GM12891 (cell line): ENCODE measurements at places on chromosomes 7 and 10.
A peak's percentile ranks its signal among the peaks of the same experiment; 100 is the strongest.

- no peak for DNase-seq
Observed at GRCh38 chr10:79270466-79271246, 76.6 kb upstream of the PPIF start.

DNA sequence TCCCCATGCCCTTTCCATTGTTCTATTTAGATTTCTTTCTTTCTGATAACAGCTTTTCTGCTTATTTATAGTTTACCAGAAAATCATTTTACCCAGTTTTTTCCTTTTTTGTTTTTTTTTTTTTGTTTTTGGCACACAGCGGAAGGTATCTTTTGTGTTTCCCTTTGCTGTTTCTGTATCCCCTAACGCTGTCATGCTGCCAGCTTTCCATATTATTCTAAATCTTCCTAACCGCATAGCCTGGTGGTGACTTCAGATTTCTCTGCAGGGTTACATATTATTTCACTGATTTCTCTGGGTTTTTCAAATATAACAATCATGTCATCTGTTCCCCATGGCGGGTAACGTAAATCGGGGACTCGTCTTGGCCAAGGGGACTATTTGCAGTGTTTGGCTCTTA is 4.0 kb upstream of the SLC29A4 start:
- no peak for DNase-seq

DNA sequence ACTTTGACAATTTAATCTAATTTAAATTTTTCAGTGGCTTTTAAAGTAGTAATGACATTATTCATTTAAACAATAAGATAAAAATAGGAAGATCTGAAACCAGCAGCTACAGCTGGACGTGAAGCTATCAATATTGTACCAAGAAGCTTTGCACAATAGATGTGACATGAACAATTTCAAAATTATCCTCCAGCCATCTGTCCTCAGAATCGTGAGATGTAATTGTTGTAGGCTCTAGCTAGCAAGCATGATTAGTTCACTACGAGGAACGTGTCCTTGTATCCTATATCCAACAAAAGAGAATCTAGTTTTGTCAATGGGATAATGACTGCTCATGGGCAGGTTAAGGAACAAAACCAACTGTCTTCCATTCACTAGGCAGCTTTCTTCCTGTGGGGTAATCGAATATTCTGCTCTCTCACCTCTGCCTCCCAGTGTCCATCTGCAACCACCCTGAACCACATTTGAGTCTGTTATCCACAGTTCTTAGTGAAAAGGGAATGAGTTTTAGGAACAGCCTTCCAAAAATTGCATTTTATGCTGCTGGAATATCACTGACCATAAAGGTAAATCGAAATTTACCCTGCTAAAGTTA is 247.3 kb downstream of the PARD3 start:
- DNase-seq = no peak

- no peak for DNase-seq
Observed at GRCh38 chr10:7188456-7189050, 222.3 kb downstream of the SFMBT2 start.

DNA sequence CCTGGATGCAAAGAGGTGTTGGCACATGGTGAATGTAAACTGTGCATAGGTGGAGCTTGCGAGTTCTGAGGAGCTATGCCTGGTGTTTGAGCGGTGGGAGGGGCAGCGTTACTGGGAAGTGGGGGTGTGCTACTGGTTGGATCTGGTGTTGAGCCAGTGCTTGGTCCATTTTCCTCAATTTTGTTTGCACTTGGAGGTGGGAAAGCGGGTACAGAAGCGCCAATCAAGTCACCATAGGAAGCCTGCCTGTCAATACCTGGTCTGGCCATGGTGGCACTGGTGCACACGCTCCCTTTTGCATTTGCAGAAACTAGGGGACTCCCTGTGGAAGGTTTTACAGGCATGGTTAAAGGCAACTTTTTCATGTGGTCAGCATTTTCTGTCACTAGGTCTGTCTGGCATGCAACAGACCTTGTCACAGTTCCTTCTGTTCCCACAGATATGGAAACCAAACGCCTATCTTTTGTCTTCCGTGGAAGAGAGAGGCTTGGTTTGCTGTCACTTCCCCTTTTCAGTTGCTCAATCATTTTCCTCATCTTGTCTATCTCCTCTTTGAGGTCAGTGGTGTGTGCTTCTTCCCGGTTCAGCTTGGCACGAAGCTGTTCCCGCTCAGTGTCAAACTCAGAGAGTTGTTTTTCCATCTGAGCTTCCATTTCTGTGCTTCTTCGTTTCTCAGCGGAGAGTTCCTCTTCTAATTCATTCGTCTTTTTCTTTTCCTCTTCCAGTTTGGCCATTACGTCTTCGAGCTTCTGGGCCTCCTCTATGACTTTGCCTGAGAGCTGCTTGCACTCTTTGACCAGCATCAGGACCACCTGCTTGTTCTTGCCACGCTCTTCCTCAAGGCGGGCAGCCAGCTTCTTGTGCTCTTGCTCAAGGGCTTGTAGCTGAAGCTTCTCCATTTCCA is 81.1 kb downstream of the CTTNBP2 start:
- no peak for DNase-seq

DNA sequence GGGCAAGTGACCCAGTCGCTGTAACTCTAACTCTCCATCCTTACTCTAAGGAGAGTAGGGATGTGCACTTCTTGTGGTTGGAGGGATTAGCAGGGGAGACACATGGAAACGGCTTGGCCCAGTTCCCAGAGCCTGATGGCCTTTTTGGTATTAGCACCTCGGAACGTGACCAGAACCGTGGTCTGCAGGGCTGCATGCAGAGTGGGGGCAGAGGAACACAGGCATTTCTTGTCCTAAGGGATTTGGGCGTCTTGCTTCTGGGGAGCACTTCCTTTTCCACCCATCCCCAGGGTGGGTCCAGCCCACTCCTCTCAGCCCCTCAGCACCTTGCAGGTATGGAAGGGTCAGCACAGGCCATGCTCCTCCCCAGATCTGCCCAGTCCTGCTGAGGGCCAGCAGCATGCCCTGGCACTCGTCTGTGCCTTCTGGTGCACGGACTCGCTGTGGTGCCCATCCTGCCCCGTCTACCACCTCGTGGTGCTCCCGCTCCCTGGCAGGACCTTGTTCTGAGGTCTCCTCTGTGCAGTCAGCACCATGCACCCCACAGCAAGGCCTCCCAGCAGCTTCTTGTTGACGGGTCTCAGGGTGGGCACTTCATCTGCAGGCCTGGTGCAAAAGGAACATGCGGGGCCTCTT is 109.6 kb downstream of the ACTR3B start:
- DNase-seq = no peak

GRCh38 chr10:129622736-129623135 is 155.7 kb downstream of the MGMT start:
- DNase-seq = no peak

DNA sequence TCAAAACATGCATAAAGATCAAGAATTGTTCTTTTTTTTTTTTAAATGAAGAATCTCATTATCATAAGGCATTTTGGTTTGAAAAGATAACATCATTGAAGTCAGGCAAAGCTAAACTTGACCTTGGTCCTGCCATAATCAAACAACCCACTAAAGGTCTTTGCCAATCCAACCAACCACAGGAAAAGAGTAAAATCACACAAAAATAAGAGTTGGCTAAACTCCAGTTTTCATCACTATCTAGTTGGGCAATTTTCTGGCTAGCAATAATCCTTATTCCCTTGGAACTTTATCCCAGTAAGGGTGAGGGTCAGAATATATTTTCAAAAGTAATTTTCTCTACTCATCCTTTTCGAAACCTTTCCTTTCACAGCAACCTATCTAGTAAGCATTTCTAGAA is 62.4 kb downstream of the HIBADH start:
- DNase-seq = no peak

DNA sequence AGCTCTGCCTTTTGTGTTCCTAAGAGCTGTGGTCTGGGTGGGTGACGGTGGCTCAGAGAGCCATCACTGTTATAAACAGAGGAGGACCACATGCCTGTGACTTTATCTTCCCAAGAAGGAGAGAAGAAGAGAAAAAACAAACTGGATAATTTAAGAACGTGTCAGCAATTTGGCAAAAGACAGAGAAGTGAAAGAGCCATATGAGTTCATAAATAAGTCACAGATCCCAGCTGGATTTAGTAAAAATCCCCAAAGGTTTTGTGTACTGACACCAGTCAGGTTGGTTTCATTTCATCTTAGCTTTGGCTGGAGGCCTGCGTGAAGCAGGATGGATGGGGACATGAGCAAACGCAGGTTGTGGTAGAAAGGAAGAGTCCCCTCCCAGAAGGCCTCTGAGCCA is 120.7 kb downstream of the CXCL12 start:
- DNase-seq = no peak

DNA sequence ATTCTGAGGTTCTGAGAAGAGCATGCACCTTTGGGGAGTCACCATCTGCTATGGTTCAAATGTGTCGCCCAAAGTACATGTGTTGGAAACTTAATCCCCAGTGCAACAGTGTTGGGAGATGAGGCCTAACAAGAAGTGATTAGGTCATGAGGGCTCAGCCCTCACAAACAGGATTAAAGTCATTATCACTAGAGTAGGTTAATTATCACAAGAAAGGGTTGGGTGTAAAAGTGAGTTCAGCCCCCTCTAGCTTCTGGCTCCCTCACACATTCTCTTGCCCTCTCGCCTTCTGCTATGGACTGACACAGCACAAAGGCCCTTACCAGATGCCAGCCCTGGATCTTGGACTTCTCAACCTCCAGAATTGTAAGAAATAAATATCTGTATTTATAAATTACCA is 100.3 kb upstream of the C10orf90 start:
- no peak for DNase-seq

- no peak for DNase-seq
Observed at GRCh38 chr7:98224701-98225181, 13.5 kb downstream of the BHLHA15 start.

DNA sequence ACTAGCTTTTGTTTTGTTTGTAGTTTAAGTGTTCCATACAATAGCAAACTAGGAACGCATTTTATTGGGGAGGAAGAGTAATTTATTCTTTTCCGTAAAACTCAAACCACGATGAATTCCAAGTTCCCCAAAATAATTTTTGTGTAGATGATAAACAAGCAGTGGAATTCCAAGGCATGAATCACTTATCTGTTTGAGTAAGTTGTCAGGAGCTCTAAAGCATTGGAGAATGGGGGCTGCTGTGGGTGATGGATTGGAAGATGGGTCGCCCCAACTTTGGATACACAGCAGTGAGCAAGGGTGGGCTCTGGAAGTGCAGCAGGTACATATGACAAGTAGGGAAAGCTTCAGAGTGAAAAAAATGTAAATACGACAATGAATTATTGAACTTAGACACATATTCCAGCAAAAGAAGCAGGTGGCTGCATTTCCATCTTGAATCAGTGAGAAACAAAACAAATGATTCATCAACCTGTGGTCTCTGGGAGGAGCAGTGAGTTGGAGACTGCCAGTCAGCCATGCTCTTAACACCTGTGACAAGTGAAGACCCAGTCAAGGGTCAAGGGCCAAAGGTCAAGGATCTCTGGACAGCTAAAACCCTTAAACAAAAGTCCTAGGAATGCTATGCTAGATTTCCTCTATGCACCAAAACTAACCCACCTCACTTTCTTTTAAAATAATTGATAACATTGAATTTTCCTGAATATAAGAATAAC is 34.2 kb upstream of the ADRB1 start:
- DNase-seq = no peak

DNA sequence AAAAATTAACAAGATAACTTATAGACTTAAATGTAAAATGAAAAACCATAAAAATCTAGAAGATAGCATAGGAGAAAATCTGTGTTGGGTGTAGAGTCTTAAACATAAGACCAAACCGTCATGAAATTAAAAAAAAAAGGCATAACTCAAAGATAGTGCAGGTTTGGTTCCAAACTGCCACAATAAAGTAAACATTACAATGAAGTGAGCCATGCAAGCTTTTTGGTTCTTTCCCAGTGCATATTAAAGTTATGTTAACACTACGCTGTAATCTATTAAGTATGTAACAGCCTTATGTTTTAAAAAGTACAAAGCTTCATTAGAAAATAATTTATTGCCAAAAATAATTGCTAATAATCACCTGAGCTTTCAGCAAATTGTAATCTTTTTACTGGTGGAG is 1366.5 kb upstream of the LRRTM3 start:
- no peak for DNase-seq

GRCh38 chr7:33325754-33326484 is 196.6 kb downstream of the BBS9 start:
- DNase-seq = no peak

- no peak for DNase-seq
Observed at GRCh38 chr10:63068246-63068645, 64.9 kb upstream of the NRBF2 start.

DNA sequence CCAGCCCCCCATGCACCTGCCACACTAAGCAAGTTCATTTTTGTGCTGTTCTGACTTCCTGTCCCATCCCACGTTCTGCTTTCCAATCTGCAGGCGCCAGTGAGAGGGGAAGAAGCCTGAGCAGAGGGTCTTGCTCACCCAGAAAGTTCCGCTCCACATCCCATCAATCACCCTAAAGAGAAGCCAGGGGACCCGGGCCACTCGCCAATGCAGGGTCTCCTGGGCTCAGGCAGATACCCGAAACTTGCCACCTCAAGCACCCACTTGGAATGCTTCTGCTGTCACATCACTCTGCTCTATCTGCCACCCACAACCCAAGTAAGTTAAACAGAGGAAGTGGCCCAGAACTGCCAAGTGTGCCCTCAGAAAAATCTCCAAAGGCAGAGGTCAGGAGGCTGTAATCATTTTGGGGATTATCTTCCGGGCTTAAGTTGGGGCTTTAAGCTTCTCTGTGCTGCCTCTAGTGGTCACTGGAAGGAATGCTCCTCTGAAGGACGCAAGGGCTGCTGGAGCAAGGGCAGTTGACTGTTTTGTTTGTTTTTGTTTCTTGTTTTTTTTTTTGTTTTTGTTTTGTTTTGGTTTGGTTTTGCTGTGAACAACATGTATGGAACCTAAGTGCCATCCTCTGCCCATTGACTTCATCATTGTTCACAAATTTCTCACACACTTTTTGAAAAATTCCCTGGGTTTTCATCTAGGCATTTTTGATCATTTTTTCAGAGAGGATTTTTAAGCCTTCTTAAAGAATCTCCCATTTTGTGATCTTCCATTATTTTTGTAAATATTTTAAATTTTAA is 25.5 kb downstream of the PRR15 start:
- DNase-seq = peak; percentile 30

- no peak for DNase-seq
Observed at GRCh38 chr10:75740541-75740940, 309.1 kb downstream of the LRMDA start.
